Mesenchymal stem cell (in vitro differentiated cells and primary cell): ENCODE measurements at places on chromosomes 1 and 21.
A peak's percentile ranks its signal among the peaks of the same experiment; 100 is the strongest.

DNA sequence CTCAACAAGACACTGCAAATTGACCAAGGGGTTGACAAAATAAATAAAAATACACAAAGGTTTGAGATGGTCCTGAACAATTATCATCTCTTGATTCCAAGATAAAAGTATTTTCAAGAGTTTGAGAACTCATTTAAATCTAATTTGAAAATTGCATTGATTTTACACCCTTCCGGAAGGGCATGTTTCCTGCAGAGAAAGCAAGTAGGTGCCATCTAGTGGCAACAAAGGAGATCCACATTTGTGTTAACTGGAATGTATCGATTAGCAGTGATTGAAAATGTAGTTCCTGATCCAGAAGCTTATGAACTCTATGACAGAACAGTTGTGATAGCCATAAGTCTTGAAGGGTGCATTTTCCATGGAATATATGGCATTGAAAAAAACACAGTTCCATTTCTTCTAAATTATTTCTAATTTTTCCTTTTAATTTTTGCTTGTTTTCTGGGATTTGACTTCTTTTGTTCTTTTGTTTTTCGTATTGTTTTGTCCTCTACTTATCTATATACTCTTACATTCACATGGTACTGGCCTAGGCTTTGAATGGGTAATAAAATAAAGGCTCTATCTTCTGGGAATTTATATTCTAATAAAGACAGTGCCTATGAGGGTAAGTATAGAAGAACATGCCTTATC, 143.7 kb downstream of the DNM3 start:
- H3K4me3 ChIP-seq = no peak overlapping the region
- H3K27me3 ChIP-seq = no peaks in the 10 kb centered on the region
- H3K4me1 ChIP-seq = no peaks in the 10 kb centered on the region
- no peaks in the 10 kb centered on the region for H3K36me3 ChIP-seq

- DNase-seq = no peak
- peaks cover 96% of the 10 kb centered on the region for H3K36me3 ChIP-seq
- no peaks in the 10 kb centered on the region for H3K27me3 ChIP-seq
- H3K27ac ChIP-seq = peak overlapping the region; percentile 70
- H3K4me3 ChIP-seq = no peak overlapping the region
Measured at GRCh38 chr1:93578911-93579825, 102.5 kb downstream of the BCAR3 start.

DNA sequence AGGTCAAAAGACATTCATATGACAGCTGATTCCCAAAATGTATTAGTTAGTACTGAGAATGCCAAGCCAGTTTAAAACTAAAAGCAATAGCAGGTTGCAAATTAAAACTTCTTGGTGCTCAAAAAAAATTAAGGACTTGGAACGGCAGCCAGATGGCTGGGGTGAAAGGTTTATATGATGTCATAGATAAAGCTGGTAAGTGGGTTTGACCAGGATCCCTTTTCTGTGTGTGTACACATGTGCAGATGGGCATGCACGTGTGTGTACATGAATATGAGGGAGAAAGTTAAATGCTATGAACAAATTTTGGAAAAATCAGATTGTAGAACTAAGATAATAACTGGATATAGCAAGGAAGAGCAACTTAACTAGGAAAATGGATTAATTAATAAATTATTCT, 39.1 kb upstream of the DPH5 start:
- H3K4me1 ChIP-seq = peaks cover 5% of the 10 kb centered on the region
- H3K27ac ChIP-seq = no peak overlapping the region
- no peak for DNase-seq
- no peak overlapping the region for H3K4me3 ChIP-seq
- no peaks in the 10 kb centered on the region for H3K36me3 ChIP-seq

- H3K4me3 ChIP-seq = no peak overlapping the region
- peaks cover 13% of the 10 kb centered on the region for H3K4me1 ChIP-seq
- no peak overlapping the region for H3K27ac ChIP-seq
- H3K27me3 ChIP-seq = no peaks in the 10 kb centered on the region
Measured at GRCh38 chr1:1337793-1338147, 6.7 kb downstream of the TAS1R3 start.

GRCh38 chr21:34132926-34133325, 59.5 kb downstream of the MRPS6 start:
- H3K36me3 ChIP-seq = peaks cover 26% of the 10 kb centered on the region
- no peak overlapping the region for H3K27ac ChIP-seq
- DNase-seq = no peak
- H3K27me3 ChIP-seq = no peaks in the 10 kb centered on the region

DNA sequence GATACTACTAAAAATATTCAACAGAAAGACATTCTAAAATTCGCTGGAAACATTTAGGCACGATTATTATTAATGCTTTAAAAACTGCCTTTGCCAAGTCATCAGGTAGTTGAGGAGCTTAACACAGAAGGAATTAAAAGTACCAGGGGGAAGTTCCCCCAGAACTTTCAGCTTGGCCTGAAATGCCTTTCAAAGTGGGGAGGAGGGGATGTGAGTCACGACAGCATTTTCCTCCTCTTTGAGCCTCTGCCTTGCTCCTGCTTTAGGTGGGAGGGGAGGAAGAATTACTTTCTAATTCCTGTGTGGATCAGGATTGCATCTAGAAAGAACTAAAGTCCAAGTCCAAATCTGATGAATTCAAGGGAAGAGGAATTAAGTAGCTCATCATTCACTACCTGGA, 183.7 kb downstream of the CLIC6 start:
- no peak overlapping the region for H3K27ac ChIP-seq
- peaks cover 22% of the 10 kb centered on the region for H3K36me3 ChIP-seq
- no peaks in the 10 kb centered on the region for H3K27me3 ChIP-seq

DNA sequence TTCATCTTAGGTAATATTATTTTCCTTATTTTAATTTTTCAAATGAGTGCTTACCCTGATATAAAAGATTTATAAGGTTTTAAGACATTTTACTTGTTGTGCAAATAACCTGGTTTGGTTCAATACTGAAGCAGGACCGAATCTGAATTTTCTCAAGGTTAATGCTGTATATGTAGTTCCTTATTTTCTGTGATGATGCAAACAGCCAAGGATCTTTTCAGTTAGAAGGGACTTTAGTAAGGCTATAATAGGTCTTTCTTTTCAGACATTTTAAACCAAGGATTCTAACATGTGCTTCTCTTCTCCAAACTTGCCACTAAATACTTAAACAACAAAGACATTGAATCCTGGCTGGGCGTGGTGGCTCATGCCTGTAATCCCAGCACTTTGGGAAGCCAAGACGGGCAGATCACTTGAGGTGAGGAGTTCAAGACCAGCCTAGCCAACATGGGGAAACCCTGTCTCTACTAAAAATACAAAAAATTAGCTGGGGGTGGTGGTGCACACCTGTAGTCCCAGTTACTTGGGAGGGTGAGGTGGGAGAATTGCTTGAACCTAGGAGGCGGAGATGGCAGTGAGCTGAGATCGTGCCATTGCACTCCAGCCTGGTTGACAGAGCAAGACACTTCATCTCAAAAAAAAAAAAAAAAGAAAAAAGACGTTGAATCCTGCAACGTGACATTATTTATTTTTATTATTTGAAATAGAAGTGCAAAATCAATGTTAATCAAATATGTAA, 3.2 kb upstream of the ARPC5 start:
- DNase-seq = no peak
- H3K36me3 ChIP-seq = no peaks in the 10 kb centered on the region
- H3K4me1 ChIP-seq = peaks cover 3% of the 10 kb centered on the region
- no peak overlapping the region for H3K27ac ChIP-seq
- no peaks in the 10 kb centered on the region for H3K27me3 ChIP-seq

GRCh38 chr21:14968821-14969220, 96.0 kb downstream of the NRIP1 start:
- no peak overlapping the region for H3K4me3 ChIP-seq
- no peak overlapping the region for H3K27ac ChIP-seq
- H3K36me3 ChIP-seq = peaks cover 44% of the 10 kb centered on the region
- H3K27me3 ChIP-seq = no peaks in the 10 kb centered on the region
- no peaks in the 10 kb centered on the region for H3K4me1 ChIP-seq

GRCh38 chr1:184069675-184070074, 18.1 kb downstream of the TSEN15 start:
- H3K27ac ChIP-seq = no peak overlapping the region
- DNase-seq = peak; percentile 22
- no peaks in the 10 kb centered on the region for H3K27me3 ChIP-seq
- no peaks in the 10 kb centered on the region for H3K4me1 ChIP-seq
- H3K4me3 ChIP-seq = no peak overlapping the region

DNA sequence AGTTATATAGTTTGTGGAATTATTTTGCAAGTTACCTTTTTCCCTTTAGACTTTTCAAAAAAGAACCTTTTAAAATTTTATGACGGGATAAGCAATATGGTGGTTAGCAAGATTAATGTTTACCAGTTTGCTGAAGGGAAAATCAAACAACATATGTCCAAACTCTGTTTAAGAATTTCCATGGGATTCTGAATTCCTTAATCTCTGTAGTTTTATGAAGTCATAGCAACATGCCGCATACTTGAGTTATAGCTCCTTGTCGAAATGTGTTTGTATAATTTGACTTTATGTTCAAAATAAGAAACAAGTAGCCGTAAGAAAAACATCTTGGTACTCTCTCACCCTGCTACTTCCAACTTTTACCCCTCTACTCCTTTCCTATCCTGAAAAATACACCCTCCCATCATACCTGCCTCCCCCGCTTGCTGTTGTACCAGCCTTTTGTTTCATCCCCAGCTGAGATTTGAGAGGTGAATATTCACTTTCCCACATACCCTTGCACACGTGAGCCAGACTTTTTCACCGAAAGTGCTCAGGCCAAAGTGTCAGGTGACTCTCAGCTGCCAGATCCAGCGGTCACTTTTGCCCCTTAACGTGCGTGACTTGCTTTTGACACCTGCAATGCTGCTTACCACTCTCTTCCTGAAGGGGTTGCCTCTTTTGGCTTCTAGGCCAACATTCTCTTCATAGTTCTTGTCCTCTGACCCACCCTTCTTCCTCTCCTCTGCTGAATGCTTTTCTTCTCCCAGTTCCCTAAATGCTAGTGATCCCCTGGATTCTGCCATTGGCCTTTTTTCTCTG, 83.5 kb upstream of the ZNF326 start:
- peak; percentile 43 for DNase-seq
- peaks cover 3% of the 10 kb centered on the region for H3K36me3 ChIP-seq
- H3K4me1 ChIP-seq = peaks cover 14% of the 10 kb centered on the region
- peak overlapping the region; percentile 89 for H3K27ac ChIP-seq
- no peaks in the 10 kb centered on the region for H3K27me3 ChIP-seq

GRCh38 chr1:225597926-225598575, 54.9 kb downstream of the ENAH start:
- no peaks in the 10 kb centered on the region for H3K4me1 ChIP-seq
- peak; percentile 56 for DNase-seq
- H3K27ac ChIP-seq = no peak overlapping the region
- H3K36me3 ChIP-seq = no peaks in the 10 kb centered on the region
- H3K27me3 ChIP-seq = no peaks in the 10 kb centered on the region

DNA sequence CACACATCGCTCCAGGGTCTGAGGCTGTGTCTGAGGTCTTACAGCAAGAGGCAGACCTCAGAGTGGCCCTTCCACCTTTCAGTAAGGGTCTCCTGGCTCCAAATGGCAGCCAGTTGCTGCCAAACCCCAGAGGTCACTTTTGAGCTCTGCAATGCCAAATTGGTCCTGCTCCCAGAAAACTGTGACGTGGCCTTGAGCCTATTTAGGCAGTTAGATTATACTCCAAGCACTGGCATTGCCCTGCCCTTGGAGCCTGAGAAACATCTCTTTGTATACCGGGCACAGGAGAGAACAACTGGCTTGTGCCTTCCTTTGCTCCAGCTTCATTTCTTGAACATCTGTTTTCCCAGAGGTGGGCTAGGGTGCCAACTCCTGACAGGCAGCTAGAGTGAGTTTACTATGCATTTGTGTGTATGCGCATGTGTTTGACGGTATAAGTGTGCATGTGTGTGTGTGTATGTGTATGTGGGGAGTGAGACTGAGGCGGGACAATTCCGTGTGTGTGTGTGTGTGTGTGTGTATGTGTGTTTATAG, 134.5 kb downstream of the IER5 start:
- no peaks in the 10 kb centered on the region for H3K4me1 ChIP-seq
- H3K27ac ChIP-seq = no peak overlapping the region
- H3K27me3 ChIP-seq = no peaks in the 10 kb centered on the region
- no peaks in the 10 kb centered on the region for H3K36me3 ChIP-seq

DNA sequence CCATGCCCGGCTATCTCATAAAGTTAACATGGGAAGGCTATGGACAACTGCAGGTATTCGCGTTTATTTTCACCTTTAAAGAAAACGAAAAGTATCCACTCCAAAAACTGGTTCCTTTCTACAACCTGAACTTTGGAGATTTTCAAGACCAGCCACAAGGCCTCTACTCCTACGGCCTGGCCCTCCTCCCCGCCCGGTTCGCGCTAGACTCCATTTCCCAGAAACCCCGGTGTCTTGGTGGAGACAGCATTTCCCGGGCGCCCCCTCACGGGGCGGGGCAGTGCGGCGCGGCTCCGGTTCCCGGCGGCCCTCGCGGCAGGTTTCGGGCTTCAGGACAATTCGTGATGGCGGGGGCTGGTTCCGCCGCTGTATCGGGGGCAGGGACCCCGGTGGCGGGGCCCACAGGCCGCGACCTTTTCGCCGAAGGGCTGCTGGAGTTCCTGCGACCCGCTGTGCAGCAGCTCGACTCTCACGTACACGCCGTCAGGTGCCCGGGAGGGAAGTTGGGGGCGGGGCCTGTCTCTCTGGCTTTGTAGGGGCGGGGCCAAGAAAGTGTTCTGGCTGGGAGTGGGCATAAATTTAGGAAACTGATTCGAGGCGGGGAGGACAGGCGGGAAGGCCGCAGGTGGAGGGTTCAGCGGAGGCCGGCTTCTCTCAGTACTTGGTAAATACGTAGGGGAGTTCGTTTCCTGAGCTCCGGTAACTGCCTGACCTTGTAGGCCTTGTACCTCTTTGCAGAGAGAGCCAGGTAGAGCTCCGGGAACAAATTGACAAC, at the start of gene SNAPIN:
SNAPIN (plus strand) TSS at position 304 of the 775 bp plus-strand sequence; CDS start at position 345, 41 bp downstream.
- peak within 1 kb of the TSS; percentile 98 for H3K4me3 ChIP-seq
- peaks cover 6% of the 10 kb centered on the region for H3K4me1 ChIP-seq
- peaks cover 35% of the 10 kb centered on the region for H3K36me3 ChIP-seq
- DNase-seq = peak; percentile 88
- H3K27me3 ChIP-seq = no peaks in the 10 kb centered on the region
- H3K27ac ChIP-seq = peak within 1 kb of the TSS; percentile 50

DNA sequence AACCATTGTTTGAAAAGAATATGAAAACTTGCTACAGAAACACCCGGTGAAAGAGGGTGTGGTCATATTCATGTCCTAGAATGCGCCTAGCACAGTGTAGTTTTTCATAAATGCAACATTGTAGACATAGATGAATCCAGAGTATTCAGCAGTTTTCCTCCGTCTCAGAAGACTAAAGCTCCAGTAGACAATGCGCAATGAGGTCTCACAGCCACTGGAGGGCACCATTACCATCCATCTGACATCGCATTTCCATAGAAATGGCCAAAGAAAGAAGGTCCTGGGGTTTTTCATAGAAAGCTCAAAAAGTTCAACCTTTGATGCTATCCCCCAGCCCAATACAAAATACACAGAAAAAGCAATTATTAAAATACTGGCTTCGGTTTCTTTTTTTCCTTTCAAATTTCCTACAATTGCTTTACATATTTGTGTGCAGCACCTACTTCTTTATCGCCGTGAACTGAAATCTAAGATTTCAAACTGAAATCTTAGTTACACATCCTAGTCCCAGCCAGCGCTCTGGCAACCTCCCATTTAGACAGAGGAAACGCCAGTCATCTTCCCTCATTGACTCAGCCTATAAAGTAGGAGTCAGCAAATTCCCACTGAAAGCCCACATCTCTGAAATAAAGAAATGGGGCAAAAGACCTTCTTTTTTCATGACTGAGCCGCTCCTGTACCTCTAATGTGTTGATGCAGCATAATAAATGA, 3.9 kb upstream of the CD58 start:
- peak; percentile 70 for DNase-seq
- H3K4me3 ChIP-seq = peak overlapping the region; percentile 8
- no peaks in the 10 kb centered on the region for H3K27me3 ChIP-seq
- peaks cover 8% of the 10 kb centered on the region for H3K36me3 ChIP-seq
- H3K27ac ChIP-seq = no peak overlapping the region

- peaks cover 3% of the 10 kb centered on the region for H3K4me1 ChIP-seq
- H3K27ac ChIP-seq = no peak overlapping the region
- H3K4me3 ChIP-seq = no peak overlapping the region
Measured at GRCh38 chr1:30273456-30273855, 449.9 kb downstream of the MATN1 start.
